Ammon's horn (tissue), 1 donor: ENCODE measurements at places on chromosomes 13 and 19.

DNA sequence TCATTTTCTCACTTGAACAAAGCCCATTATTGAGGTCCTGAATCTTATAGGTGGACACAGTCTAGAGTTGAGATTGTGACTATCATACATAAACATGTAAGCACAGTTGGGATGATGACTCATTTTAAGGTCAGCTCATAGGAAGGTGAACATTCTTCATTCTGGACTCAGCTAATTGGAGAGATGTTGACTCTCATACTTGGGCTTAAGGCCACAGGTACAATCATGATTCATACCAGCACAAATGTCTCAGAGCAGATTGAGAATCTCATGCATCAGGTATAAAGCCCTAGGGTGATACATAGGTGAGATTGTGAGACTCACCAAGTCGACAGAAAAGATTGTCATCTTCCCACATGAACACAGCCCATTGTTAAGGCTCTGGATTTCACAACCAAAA lies 62.3 kb upstream of the ZNF724 start:
- DNase-seq = no peak

GRCh38 chr13:48979892-48980291 lies 4.2 kb downstream of the FNDC3A start:
- no peak for DNase-seq

DNA sequence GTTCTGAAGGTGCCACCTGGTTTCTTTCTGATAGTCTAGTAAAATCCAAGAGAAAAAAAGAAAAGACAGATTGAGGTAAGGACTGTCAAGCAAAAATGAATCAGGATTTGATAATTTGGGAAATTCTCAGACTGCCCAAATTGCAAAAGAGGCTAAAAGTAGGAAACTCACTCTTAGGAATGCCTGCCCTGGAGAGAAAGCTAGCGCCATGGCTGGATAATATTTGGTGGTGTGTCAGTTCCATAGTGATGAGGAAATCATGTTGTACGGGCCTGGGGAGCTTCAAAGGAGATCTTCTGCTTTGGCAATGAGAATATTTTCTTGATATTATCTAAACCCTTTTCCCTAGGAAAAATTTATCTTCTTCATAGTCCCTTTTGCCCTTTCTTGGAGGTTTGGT lies 1008.1 kb upstream of the SLC10A2 start:
- DNase-seq = no peak

- no peak for DNase-seq
Measured at GRCh38 chr13:78601874-78602560, 1.3 kb downstream of the POU4F1 start.

GRCh38 chr13:69737129-69737935 lies 370.3 kb upstream of the ATXN8OS start:
- no peak for DNase-seq

GRCh38 chr13:21137696-21138095 lies 38.7 kb downstream of the SKA3 start:
- DNase-seq = no peak

DNA sequence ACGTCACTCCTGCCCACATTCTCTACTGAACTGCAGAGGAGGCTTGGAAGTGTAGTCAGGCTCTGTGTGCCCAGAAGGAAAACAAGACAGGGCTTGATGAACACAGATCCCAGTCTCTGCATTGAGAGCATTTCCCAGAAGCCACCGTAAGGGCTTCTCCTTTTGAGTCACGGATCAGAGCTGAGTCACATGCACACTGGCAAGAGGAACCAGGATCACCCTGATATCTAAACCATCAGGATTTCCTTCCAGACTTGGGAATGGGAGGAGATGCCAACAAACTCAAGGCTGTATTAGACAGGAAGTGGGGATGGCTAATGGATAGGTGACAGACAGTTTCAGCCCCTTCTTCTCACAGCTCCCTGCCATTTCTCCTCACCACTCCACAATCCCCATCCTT lies 17.7 kb upstream of the FBXO17 start:
- no peak for DNase-seq

DNA sequence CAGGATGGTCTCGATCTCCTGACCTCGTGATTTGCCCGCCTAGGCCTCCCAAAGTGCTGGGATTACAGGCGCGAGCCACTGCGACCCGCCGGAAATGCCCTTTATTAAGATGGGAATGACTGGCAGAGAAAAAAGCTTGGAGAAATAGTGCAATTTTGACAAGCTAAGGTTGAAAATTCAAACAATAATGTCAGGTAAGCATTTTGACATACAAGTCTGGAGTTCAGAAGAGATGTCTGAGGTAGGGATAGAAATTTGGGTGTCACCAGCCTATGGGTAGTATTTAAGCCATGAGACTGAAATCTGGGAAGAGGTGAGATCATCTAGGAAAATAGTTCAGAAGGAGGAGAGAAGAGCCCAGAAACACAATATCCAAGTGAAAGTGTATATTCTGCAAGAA lies 17.1 kb upstream of the PAN3 start:
- DNase-seq = no peak

DNA sequence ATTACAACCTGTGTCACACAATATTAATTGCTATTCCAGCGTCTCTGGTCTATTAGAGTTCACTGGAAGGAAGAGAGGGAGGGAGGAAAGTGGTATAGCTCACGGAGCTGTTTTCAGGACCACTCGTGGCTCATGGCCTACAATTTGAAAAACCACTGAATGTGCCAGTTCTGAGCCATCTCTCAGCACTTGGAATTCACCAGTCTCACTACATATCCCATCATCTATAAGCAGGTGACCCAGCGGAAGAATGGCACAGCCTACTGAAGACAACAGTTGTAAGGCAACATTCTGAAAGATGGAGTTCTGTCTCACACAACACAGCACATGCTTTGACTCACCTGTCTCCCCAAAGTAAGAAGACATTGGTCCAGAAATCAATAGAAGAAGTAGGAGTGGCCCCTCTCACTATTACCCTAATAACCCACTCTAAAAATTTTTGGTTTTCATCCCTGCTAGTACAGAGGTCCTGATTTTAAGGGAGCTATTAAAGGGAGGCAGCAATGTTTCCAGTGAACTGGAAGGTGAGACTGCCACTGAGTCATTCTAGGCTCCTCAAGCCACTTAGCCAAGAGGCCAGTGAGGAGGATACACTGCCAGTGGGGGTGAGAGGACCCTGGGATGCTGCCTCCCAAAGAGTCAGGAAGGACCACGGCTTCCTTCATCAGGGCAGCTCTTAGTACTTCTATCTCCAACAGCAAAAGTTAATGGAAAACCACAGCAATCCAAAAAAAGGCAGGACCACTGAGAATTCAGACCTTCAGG lies 50.0 kb upstream of the DOCK9 start:
- DNase-seq = no peak

DNA sequence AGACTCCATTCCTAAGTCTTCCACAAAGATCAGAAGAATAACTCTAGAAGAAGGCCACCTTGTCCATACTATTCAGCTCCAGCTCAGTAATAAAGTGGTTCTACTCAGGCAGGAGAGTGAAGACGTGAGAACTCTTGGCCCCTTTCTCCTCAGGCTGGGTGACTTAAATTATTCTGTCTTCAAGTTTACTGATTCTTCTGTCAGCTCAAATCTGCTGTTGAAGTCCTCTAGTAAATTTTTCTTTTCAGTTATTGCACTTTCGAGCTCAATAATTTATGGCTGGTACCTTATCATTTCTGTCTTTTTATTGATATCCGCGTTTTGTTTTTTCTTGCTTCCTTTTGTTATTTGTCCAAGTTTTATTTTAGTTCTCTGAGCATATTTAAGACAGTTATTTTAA lies 922.3 kb upstream of the PCDH9 start:
- no peak for DNase-seq

GRCh38 chr19:20787786-20788185 lies 11.7 kb downstream of the ZNF66 start:
- no peak for DNase-seq

DNA sequence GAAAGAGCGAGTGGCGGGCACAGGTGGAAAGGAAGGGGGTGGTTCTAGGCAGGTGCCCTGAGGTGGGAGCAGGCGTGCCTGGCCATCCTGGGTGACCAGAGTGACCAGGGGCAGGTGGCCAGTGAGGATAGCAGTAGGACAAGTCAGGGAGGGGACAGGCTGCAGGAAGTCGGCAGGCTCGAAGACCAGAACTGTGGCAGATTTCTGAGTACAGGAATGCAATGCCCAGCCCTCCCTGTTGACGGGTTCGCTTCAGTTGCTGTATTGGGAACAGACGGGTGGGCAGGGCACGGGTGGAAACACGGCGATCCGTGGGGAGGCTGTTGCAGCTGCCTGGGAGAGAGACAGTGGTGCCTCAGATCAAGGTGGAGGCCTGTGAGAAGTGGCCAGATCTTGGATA lies 1.9 kb downstream of the ZNF628 start:
- DNase-seq = no peak

DNA sequence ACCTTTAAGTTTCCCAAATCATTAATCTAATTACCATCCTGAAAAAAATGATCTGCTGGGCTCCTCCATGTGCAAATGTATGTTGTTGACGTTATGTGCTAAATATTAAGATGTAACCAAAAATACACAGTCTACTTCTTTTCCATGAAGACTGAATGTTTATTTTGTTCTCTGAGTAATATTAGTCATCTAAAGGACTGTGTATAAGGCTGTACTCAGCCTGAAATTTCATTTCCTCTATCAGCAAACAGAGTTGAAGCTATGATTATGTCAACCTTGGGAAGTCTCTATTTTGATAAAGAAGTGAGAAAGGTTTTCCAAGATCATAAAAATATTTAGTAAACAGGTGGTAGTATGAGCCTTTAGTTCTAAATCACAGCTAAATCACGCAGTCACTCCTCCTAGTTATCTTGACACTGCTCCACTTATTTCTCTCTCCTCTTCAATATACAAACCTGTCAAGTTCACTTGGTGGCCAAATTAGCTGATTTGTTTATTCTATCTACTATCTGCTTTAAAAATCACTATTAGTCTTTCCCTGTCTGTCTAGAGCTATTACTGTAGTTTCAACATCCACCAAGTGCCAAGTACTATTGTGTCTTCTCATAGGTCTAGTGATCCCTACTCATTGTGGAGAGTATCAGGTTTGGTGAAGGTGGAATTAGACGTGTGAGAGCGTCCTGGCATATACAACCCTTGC lies 211.7 kb upstream of the STARD13 start:
- no peak for DNase-seq
